OCI-M1 (cell line): ENCODE measurements at places on chromosomes 3 and 15.

DNA sequence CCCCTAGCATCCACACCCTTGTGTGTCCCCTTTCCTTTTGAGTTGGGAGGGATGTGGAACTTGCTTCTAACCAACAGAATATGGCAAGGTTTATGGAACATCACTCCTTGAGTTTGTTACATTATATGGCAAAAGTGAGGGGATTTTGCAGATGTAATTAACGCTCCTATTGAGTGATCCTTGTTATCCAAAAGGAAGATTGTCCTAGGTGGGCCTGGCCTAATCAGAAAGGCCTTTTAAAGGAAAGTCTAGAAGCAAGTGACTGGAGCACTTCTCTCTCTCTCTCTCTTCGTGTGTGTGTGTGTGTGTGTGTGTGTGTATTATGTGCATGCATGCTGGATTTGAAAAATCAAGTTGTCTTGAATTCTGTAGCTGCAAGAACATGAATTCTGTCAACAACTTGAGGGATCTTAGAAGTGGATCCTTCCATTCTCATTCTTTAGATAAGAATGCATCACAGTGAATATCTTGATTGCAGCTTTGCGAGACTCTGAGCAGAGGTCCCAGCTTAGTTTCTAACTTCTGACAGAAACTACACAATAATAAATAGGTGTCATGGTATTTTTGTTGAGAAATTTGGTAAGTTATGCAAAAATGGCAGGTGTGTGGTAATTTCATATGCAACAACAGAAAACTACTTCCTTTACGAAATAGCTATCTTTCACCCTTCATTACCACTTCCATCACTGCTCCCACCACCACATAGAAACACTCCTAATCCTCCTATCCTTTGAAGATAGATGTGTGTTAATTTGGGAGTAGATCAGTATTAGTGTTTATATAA is 360.9 kb upstream of the CBLB start:
- no peak for DNase-seq

GRCh38 chr3:37953226-37953625 is 37.4 kb upstream of the VILL start:
- no peak for DNase-seq

DNA sequence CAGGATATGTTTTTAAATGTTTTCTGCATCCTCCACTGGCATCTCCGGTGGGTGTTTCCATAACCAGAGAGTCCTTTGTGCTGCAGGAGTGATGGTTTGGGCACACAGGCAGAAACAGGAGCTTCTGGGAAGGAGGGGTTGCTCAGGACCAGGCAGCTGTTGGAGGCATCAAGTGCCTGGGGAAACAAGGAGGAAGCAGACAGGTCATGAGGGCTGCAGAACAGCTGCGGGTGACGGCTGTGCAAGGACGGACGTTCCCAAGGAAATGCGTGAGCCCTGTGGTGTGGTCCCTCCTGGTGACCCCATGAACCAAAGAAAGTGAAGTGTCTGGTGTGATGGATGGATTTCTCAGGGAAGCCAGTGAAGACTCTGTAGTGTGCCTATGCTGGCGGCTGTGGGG is 61.2 kb upstream of the TNFAIP8L3 start:
- no peak for DNase-seq

DNA sequence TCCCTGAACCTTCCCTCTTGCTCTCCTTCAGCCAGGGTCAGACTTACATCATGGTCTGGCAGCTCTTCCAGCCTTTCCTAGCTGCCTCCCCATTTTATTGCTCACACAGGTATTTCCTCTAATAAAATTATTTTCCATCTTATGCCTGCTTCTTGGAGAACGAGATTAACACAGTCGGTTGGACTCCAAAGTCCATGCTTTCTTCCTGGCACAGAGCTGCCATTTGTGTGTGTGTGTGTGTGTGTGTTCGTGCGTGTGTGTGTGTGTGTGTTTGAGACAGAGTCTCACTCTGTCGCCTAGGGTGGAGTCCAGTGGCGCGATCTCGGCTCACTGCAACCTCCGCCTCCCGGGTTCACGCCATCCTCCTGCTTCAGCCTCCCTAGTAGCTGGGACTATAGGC is 15.5 kb downstream of the FSD2 start:
- DNase-seq, result no peak

DNA sequence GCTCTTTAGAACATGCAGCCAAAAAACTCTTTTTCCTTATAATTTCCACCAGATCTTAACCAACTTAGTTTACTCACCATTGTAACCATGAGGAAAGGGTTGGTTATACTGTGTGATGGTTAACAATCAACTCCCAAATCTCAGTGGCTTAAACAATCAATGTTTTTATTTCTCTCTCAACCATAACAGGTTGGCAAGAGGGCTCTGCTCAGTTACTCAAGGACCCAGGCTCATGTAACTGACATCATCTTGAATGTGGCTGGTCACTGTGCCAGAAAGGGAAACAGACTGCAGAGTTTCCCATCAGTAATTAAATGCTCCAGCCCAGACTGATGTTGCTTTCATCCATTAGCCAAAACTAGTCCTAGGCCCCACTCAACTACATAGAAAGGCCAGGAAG is 69.0 kb downstream of the ANKRD28 start:
- DNase-seq, result no peak

- DNase-seq, result no peak
These were observed 38.3 kb downstream of the CX3CR1 start for GRCh38 chr3:39241561-39241960.

DNA sequence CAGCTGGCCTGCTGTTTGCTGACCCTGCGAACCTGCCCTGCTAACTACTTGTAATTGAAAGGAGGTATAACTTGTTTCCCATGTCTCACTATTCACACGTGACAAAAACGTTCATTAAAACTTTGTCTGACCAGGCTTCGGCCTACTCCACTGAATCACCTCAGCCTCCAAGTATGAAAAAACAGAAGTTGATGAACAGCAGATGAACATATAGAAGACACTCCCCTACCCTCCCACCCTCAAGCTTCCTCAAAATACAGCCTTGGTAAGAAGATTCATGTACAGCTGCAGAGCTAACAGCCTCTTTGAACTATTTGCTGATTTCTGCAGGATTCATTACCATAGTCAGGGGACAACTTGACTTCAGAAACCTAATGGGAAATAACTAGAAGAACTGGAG is 10.7 kb downstream of the RBM15B start:
- DNase-seq, result peak; percentile 30

DNA sequence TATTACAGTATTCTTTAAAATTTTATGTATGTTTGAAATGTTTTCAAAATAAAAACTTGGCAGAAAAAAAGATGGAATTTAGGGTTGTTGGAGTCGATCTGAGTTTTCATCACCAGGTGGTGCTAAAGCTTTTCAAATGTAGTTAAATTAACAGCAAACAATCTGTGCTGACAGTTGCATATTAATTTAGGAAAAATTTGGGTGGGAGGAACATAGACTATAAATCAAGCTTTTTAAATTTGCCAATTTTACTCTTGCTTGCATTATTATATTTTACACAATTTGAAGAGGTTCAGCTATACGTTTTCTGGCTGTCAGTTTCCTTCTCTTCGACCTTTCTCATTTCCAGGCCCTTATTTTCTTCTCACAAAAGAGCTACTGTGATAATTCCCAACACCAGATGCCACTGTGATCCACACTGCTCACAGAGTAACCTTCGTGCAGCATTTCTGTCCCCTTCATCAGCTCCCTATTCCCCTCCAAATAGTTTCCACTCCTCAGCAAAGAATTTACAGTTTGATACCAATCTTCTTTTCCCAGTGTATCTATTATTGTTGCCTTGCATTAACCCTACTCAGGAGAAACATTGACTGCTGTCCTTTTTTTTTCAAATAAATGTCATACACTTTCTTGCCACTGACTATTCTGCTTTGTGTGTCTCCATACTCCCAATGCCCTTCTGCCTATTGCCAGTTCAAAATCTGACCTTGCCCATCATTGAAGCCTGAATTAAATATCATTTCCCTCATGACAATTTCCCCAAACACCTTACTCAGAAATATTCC is 53.4 kb upstream of the EIF5A2 start:
- peak; percentile 44 for DNase-seq

GRCh38 chr15:97319291-97319690 is 641.2 kb upstream of the ARRDC4 start:
- DNase-seq, result no peak

- DNase-seq, result no peak
These were observed 72.1 kb upstream of the MAGI1 start for GRCh38 chr3:66110840-66111239.
